HFFc6 (cell line): ENCODE measurements at places on chromosomes 7 and 10.

DNA sequence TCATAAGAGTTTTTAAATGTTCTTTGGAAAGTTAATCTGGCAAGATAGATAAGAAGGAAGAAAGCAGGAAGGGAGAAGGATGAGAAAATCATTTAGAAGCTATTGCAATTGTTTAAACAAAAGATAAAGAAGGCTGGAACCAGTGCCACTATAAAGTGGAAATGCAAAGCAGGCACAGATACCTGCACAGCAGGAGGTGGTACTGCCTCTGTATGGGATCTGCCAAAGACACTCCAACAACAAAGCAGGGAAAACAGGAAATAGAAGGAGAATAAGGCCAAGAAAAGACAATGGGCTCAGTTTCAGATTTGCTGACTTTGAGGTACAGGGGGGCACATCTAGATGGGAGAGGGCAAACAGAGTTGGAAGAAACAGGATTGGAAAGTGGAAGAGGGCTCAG lies 138.6 kb downstream of the PPP1R17 start:
- no peak for DNase-seq

- DNase-seq = no peak
Observed at GRCh38 chr10:10045765-10046028, 972.0 kb upstream of the CELF2 start.

GRCh38 chr7:33774762-33775523 lies 130.4 kb upstream of the BMPER start:
- no peak for DNase-seq

DNA sequence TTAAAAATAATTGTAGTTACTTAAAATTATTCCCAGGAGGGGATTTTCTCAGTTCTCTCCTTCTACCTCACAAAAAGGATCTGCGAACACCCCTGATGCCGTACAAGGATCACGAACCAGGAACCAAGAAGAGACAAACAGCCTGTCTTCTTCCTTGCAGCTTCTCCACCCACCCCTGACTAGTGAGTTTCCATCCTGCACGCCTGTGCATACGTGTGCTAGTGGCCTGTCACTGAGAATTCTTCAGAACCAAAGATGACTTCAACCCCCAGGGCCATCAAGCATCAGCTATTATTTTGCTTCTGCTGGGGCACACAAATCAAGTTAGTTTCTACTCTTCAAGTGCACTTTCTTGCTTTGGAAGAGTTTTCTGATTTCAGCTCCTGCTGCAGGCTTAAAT lies 175.5 kb upstream of the KLF6 start:
- no peak for DNase-seq

DNA sequence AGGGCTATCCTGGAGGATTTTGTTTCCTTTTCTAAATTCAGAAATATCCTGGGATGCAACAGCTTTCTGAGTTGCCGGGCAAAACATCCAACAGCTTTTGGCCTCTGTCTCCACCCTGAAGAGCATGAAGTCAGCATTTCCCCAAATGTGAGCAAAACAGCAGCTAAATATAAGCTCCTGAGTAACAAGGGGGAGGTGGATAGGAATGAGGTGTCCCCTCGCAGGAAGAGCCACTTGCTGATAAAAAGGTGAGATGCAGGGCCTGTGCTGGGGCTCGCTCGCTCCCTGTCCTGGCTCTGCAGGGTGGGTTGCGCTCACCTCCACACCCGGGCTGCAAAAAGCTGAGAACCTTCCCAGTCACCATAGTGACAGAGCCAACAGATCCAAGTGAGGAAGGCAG lies 264.3 kb downstream of the ZEB1 start:
- DNase-seq = no peak

DNA sequence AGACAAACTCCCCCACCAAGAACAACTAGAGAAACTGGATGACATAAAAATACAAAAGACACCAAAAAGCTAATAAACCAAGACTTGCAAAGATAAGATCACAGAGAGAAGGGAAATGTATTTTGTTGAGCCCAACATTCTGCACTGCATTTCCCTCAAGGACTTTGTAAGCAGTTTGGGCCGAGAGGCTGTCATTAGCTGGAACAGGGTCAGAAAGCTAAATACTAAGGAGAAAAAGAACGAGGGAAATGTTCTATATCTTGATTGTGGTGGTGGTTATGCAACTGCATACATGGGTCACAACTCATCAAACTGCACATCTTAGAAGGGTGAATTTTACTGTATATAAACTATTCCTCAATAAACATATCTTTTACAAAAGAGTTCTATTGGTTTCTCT lies 315.0 kb downstream of the IPMK start:
- DNase-seq = peak; percentile 35

GRCh38 chr7:155780884-155781283 lies 31.4 kb downstream of the SHH start:
- DNase-seq = no peak

GRCh38 chr10:71688256-71688655 lies 31.3 kb downstream of the C10orf105 start:
- DNase-seq = no peak

DNA sequence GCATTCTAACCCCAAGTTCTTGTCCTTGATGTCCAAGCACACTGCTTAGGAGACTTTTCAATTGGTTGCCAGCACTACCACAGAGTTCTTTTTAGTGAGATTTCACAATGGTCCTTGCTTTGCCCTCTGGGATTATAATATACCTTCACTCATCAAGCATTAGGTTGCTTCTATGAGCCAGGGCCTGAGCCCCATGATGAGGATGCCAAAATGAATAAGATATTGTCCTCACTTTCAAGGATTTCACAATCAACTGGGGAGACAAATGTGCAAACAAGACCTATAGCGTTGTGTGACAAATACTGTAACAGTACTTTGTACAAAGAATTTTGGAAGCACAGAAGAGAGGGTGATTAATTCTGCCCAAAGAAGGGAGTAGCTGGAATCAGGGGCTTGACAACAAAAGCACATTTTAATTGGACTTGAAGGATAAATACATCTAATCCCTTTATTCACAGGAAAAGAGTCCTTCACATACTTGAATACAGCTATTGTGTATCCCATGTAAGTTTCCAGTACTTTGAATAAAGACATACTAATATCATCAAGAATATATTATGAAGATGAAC lies 263.6 kb upstream of the LRRN3 start:
- no peak for DNase-seq

GRCh38 chr10:5573319-5573950 lies 48.7 kb downstream of the CALML3 start:
- DNase-seq = no peak

- DNase-seq = peak; percentile 90
Observed at GRCh38 chr10:30445711-30446110, 11.7 kb downstream of the MAP3K8 start.

DNA sequence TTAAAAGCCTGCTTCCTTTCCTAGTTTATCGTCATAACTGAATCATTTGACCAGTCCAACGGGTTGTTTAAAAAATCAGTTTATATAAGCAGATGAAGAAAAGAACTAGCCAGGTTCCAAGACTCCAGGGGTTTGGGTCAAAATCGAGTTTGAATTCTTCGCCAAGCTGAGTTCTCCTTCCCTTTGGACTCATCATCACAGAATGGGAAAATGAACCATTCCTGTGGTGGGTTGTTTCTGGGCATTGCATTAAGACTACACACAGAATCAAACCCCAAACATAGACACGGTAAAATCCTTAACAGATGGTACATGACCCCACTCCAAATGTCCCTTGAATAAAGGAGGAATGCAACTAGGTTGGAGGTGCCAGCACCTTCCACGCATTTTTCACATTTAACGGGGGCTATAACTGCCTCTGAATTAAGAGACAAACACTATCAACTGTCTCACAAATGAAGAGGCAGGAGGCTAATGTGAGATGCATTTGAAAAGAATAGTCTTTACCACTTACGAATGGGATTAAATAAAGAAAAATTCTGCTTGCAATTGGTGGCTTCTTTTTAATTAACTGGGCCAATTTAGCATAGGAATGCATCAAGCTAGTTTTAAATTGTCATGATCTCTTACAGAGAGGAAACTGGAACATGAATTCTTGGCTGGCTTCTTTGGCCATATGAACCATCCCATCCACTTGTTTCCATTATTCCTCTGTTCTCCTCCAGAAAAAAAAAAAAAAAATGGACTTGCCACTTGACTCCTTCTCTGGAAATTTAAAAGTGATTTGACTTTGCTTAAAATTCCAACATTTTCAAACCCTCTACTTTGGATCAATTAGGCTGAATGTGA lies 61.1 kb downstream of the CHST15 start:
- DNase-seq = no peak

DNA sequence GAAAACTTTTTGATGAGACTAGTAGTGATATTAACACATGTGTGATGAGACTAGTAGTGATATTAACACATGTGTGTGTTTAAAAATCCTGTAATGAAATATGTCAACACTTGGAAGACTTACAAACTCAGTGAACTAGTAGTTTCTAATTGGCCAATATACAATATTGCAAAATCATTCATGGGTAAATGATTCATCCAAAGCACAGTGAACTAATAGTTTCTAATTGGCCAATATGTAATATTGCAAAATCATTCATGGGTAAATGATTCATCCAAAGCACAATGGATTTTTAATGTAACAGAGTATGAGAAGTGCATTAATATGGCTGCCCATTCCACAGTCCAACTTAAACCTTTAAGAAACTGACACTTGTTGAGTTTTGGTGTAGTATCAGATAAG lies 77.8 kb downstream of the ATAD1 start:
- DNase-seq = peak; percentile 70

DNA sequence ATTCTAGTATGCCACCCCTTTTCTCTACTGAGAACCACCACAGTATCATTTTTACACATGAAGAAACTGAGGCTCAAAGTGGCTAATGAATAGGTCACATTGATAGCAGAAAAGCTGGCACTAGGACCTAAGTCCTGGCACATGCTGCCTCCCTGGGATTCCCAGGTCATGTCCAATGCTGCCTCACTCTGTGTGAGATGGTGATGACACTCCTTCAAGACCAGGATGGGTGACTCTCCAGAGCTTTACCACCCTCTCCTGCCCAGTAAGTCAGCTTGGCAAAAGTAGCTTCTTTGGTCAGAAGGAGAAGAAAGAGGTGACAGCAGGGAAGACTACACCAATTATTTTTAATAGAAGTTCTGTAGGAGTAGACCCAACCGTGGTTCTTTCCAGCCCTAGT lies 13.3 kb upstream of the AKR1B10 start:
- no peak for DNase-seq

DNA sequence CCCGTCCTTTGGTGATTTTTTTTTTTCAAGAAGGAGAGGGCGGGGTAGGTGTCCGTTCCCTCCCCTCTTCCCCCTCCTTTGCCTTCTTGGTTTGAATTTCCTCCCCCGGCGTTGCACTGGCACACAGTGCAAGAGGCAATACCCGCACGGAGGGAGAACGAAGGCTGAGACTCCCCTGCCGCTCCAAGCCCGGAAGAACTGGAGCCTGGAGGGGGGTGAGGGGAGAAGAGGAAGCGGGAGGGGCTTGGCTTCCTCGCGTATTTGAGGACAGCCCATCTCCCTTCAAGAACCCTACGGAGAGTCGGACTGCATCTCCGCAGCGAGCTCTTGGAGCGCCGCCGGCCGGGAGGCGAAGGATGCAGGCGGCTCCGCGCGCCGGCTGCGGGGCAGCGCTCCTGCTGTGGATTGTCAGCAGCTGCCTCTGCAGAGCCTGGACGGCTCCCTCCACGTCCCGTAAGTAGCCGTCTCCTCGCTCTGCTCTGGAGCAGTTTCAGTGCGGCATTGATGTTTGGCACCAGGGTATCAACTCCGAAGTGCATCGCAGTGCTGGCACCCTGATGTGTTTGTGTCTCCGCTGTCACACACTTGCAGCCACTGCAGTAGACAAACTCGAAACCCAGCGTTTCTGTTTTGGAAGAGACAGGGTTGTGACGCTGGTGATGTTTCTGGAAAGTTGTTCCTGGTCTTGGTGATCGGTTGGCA lies at the start of gene CNTNAP2:
Gene CNTNAP2, plus strand, starts transcription at position 281 of the 702 bp plus-strand sequence. Its CDS starts 76 bp downstream, at position 357.
- DNase-seq = no peak

DNA sequence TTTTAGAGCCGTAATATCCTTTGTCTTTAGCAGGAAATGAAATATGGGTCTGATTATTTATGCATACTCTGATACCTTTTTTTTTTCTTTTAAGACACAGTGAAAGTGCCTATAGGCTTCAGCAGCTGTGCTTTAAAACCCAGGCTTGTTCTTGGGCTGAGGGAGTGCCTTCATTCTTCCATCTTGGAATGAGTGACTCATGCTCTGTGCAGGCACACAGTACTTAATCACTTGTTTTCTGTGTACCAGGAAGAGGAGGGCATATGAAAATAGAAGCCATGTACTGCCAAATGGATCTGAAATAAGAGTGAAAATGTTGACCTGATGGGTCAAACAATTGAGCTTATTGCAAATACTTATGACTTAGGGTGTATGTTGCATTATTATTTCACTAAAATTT lies 12.0 kb downstream of the INPP5F start:
- DNase-seq = peak; percentile 81
